ENCODE measurements at places on chromosomes 16 and 17.
A peak's percentile ranks its signal among the peaks of the same experiment; 100 is the strongest.

- no peak for DNase-seq
These were observed 4.6 kb downstream of the HAGH start for GRCh38 chr16:1821861-1822611.

DNA sequence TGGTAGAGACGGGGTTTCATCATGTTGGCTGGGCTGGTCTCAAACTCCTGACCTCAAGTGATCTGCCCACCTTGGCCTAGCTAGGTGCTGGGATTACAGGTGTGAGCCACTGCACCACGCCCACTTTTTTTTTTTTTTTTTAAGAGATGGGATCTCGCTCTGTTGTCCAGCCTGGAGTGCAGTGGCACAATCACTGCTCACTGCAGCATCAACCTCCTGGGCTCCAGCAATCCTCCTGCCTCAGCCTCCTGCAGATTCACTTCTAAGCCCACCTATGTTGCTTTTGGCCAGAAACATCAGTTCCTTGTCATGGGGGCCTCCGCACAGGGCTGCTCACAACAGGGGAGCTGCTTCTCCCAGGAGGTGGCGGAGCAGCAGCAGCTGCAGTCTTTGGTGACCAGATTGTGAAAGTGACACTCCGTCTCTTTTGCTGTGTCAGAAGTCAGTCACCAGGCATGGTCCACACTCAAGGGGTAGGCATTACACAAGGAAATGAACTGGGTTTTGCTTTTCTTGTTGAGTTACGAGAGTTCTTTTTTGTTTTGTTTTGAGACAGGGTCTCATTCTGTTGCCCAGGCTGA is 4.5 kb upstream of the NME4 start:
- no peak for DNase-seq

DNA sequence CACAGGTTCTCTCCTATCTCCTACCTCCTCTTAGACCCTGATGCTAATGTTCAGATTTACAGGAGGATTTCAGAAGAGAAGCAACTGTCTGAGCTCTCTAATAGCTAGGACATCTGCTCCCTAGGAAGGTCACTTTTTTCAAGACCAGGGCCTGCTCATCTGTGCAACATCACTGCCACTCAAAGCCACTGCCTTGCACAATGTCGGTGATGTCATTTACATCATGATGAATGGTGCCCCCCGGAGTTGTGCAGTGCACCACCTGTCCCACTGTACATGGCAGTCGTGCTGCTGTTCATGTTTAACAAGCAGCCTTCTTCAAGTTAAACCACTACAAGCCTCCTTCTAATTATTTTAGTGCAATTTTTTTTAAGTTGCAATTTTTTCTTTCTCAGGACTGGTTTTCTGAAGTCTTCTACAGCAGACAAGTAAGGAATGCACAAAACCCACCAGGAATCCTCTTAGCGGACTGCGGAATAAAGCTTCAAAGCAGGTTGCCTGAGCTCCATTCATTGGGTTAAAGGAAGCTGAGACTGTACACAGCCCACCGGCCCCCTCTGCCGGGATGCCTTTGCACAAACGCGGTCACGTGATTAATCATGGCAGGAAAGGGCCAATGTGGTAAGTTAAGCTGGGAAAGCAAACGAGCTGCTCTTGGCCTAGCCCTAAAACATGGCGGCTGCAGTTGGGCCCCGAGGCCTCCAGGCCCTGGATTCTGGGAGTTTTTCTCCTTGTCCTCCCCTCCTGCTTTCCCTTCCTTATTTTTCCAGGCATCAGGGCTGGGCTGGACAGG is 74.1 kb downstream of the MYH11 start:
- DNase-seq, result no peak

DNA sequence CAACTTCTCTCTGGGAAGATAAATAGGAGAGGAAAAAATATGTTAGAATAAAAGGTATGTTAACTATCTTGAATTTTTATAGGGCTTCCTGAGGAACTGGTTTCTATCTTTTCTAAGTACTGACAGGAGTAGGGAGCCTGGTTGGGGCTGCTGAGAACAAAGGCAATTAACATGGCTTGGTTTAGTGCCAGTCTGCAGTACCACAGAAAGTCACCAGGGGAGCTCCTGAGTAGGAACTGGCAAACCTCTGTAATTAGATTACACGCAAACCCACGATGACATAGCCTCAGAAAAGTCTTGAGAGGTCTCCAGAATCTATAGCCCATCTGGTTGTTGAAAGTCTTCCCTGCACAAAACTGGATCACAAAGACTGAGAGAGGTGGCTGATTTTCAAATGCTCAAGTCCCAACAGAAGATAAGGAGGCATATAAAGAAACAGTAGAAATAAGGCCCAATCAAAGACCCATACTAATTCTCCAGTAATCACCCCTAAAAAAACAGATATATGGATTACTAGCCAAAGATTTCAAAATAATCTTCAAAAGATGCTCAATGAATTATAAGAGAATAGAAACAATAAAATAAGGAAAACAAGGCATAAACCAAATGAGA is 11.7 kb upstream of the CNTNAP4 start:
- peak; percentile 60 for DNase-seq

DNA sequence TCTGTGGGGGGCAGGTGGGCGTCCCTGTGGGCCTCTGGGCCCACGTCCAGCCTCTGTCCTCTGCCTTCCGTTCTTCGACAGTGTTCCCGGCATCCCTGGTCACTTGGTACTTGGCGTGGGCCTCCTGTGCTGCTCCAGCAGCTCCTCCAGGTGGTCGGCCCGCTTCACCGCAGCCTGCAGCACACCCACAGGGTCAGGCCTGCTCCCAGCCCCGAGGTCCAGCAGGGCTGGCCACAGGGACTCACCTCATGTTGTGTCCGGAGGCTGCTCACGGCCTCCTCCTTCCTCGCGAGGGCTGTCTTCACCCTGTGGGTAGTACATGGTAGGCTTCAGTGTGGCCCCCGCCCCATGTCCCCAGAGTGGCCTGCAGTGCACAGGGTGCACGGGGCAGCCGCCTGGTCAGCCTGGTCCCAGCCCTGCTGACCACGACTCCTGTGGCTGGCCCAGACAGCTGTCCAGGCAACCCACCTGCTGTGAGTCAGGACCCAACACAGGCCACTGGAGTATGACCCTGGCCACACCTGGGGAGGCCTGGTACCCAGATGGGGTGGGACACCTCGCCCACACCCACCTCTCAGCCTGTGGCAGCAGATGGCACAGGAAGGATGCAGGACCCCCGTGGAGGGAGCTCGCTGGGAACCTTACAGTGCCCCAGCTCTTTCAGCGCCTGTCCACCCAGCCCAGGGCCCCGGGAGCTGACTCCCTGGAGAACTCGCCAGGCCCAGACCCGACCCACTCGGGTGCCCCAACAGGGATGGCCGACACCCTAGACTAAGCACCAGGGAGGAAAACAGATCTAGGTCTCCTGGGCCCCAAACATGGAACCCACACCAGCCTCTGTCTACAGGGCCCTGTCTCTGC is 23.9 kb upstream of the AATK start:
- no peak for DNase-seq

- DNase-seq, result no peak
These were observed 1.4 kb downstream of the UBE2O start for GRCh38 chr17:76451506-76451905.

GRCh38 chr17:68576137-68576536 is 25.0 kb downstream of the FAM20A start:
- no peak for DNase-seq

DNA sequence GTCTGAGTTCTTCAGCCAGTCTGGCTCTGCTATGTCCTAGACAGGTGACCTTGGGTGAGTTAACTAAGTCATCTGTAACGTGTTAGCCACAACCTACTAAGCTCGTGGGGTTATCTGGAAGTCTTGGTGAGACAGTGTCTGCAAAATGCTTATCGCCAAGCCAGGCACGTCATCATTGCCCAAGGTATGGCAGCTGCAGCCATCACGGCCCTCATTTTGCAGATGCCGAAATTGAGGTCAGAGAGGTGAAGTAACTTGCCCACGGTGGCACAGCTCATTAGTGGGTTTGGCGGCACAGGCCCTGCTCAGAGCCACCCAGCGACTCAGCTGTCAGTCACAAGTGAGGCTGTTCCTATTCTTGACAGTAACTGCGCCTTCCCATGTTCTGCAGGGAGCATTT is 79.8 kb downstream of the CMIP start:
- no peak for DNase-seq

- no peak for DNase-seq
These were observed 25.3 kb upstream of the MTMR4 start for GRCh38 chr17:58539698-58540097.

DNA sequence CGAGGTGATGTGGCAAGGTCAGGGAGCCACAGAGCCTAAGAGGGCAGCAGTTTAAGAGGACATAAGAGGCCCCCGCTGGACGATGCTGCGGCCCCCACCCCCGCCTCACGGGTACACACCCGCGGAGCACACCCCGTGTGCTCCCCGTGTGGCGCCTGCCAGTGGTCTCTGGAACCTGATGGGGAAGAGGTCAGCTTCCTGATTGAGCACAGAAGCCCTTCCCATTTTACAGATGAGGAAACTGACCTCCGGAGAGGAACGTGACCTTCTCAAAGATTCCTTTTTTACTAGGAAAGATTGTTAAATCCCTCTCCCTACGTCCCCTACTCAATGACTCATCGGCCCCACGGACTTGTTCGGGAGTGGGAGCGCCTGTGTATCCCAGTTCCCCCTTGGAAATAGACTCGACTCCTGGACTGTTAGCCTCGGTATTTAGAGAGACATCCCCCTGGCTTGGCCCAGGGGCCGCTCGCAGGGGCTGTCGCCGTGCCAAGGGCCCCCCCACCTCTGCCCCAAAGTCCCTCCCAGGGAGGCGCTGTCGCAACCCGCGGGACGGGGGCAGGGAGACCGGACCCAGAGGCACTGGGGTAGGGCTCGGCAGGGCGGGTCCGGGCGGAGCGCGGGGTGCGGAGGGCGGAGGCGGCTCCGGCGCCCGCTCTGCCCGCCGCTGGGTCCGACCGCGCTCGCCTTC is at the start of gene ABCC3:
Gene ABCC3 (plus strand): TSS at position 658 of the 691 bp plus-strand sequence. CDS start 56 bp downstream, outside the sequence.
- peak; percentile 54 for DNase-seq

DNA sequence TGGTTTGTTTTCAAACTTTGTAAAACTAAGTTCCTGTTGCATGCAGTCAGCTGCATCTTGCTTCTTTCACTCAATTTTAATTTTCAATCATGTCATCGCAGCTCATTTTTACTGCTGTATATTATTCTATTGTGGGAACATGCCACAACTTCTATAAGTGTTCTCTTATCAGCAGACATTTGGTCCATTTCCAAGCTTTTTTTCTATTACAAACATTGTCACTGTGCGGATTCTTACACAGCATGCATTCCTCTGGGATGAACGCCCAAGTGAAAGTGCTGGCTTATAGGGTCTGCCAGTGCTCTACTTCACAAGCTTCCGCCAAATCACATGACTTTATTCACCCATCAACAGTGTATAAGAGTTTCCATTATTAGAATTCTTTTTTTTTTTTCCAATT is 22.7 kb downstream of the GINS3 start:
- DNase-seq, result no peak

DNA sequence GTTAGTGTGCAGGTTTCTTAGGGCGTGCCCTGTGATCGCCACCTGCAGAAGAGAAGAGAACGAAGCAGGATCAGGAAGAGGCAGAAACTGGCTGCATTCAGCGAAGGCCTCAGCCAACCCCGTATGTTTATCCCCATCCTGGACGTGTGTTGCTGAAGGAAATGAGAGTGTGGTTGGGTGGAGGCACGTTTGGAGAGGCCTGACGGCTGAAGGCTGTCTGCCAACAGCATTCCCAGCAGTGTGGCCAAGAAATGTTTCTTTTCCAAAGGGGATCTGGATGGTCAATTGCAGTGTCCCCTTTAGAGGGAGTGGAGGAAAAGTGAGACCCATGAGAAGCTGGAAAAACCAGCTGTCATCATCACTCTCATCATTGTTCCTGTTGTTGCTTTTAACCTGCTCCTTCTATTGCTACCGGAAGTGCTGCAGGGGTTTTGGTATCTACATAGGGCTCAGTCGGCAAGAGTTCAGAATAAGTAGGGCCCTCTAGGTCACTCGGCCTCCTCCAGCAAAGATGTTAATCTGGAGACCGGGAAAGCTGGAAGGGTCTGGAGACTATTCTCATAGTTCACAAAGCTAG is 46.5 kb upstream of the SLC47A1 start:
- DNase-seq, result peak; percentile 19

DNA sequence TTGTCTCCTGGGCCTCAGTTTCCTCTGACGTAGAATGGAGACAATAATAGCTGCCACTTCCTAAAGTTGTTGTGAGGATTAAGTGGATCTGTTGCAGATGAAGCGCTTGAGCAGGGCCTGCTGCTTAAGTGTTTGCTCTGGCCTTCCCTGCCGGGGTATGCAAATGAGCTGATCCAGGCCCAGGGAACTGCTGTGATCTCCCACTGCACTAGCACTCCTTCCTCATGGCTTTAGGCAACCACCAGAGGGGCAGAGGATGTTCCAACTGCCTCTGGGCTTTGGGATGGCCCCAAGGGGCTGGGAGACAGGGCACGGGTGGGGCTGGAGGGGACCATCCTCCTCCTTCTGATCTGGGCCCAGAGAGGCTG is 6.2 kb downstream of the SBK1 start:
- DNase-seq, result no peak

GRCh38 chr17:38418062-38418692 is 10.1 kb upstream of the ARHGAP23 start:
- DNase-seq, result no peak

GRCh38 chr16:2977440-2977839 is 2.8 kb downstream of the PKMYT1 start:
- DNase-seq, result no peak

GRCh38 chr17:37694734-37695133 is 50.1 kb downstream of the HNF1B start:
- DNase-seq, result no peak

DNA sequence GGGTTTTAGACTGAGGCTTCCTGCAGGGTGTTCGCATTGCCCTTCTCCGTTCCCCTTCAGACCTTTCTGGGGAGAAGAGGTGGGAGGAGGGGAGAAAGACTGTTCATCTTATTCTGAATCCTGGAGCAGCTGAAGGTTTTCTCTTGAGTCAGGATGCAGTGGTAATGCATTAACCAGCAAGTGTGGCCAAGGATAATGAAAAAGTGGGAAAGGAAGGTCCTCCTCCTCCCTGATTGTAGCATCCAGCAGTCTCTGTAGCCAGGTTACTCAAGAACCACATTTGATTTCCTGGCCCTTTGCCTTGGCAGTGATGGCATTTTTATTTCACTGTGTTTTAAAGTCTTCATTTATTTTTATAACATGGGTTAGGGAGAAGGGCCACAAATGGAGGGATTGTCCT is 59.1 kb downstream of the CYLD start:
- DNase-seq, result no peak

- no peak for DNase-seq
These were observed 6.6 kb upstream of the GLIS2 start for GRCh38 chr16:4309102-4309832.

GRCh38 chr17:10309003-10309974 is 63.5 kb downstream of the MYH13 start:
- DNase-seq, result no peak

Data from fibroblast of mammary gland (primary cell).